Glomerular endothelial cell (primary cell): ENCODE measurements at places on chromosomes 6 and 20. TPM values are rescaled to one million over a fixed set of nuclear protein-coding genes. Genes with fewer than 3 reads are reported as not detected.

Gene ZNF334
- total RNA-seq = 0.73 and 1.1 TPM in 2 replicates

Gene TENT5A
- total RNA-seq = 0.68 and 1.6 TPM in 2 replicates

DNA sequence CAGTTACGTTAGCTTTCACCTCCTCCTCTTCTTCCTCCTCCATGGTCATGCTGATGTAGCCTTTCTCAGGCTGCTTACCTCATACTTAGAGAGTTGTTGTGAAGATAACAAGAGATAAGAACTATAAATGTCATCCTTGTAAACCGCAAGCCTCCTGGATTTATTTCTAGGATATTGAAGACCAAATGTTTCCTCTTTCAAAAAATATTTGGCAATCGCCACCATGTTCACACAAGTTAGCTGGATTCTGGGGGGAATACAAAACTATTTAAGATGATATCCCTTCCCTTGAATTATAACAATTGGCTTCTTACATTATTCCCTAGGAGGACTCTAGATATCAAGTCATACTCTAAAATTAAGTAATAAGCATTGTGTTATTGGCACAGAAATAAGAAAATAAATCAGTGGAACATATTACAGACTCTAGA is 99.8 kb upstream of the PLEKHG1 start:
- DNase-seq = no peak

- DNase-seq = no peak
These were observed 671.5 kb downstream of the DHX35 start for GRCh38 chr20:39633689-39634088.

DNA sequence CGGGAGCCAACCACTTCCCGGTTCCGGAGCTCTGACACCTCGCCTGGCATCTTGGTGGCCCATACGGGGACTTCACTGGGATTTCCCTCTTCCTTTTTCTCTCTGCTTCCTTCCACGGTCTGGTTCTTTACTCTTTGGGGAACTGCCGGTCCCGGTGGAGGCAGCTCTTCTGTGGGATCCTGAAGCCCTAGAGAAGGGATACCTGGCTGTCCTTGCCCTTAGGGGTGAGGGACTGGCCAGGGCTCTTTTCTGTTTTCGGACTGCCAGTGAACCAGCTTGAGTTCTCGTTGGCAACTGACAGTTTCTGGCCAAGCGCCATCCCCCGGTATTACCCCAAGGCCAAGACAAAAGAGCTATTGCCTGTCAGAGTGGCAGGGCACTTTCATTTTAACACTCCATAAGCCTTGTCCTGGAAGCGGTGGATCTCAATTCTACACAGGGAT is 880 bp upstream of the CPXM1 start:
- DNase-seq = no peak

Gene DDAH2
- total RNA-seq = 110 and 138 TPM in 2 replicates

Gene RPL10A
- 885 and 1,342 TPM in 2 replicates for total RNA-seq
